CD4-positive, alpha-beta T cell treated with Interferon alpha-2 for 1 hour (primary cell): ENCODE measurements at places on chromosomes 7 and 10.

GRCh38 chr10:75209086-75209920, 1.3 kb upstream of the VDAC2 start:
- DNase-seq: no peak

DNA sequence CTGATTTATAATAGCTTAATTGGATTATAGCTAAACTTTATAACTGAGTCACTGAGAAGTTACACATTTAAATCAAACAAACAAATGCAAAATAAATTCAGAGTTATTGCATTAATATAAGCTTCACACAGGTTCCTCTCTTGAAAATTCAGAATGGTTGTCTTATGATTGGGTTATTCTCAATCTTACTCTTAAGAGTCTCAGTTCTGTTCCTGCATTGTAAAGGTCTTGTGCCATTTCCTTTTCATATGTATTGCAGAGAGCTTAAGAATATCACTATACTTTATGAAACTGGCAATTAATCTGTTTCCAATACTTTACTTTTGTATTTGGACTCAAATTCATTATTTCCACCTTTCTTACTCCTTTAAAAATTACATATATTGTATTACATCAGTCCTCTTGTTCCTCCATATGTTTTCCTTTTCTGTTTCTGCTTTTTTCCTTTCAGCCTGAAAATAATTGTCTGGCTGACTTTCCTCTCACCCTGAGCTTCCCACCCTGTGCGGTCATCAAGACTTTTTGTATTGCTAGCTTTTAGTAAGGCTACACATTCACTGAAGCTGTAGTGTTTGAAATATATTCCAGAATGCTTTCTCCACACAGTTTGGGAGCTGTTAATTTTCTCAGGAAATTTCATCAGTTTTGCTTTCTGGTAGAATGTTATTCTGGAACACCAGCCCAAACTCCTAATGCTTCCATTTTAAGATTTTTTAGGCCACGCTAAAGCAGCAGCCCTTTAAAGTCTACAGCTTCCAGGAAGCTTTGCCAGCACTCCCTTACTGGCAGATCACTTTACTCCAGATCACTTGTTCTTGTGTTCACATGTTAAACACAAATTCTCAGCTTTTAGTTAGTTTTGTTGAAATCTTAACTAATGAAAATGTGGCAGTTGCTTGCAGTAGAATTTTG, 139.4 kb downstream of the KCND2 start:
- DNase-seq: no peak

DNA sequence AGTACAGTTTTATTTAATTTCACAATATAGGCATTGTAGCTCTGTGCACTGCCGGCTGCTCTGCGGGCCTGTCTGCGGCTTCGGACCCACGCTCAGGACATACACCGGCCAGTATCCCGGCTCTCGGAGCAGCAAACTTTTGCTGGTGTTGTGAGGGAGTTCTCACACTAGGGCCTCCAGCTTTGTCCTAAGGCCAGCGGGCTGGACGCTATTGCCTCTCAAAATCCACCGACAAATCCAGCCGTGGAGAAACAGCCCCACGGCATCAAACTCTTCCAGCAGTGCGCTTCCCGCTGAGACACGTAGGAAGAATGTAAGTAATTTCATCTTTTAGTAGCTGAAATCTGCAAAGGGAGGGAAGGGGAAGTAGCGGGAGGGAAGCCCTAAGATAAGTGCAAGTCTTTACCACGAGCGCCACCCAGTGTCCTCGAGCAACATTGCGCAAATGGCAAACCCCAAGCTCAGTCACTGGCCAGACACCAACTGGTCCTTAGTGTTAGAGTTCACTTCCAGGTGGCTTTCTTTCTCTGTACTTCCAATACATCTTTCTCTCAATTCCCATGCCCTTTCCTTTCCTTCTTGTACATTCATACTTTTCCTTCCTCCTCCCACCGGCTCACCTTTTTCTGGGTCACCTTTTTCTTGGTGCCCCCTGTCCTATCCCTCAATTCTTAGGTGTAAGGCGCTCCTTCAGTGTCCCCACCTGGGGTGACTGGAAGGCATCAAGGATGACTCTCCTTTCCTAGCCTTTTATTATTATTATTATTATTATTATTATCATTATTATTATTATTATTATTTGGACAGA, 3.0 kb upstream of the DLX5 start:
- peak; percentile 61 for DNase-seq

DNA sequence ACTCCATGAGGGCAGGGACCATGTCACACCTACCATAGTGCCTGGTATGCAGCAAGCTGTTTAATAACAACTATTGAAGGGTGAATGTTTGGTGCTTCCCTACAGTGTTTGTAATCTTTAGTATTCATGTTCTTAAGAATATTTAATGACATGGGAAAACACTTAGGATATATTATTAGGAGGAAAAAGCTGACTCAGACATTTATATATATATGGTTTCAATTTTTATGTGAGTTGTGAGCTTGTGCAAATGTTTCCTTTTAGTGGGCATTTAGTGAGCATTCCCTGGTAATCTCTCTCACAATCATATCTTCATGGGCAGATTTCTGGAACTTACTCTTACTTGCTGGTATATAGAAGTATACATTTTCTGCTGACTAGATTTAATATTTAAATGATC, 359.1 kb downstream of the EXOC4 start:
- DNase-seq: no peak

GRCh38 chr7:77788327-77788902, 9.8 kb downstream of the TMEM60 start:
- no peak for DNase-seq

- DNase-seq: no peak
These were observed 54.8 kb downstream of the MINDY3 start for GRCh38 chr10:15805395-15806058.

DNA sequence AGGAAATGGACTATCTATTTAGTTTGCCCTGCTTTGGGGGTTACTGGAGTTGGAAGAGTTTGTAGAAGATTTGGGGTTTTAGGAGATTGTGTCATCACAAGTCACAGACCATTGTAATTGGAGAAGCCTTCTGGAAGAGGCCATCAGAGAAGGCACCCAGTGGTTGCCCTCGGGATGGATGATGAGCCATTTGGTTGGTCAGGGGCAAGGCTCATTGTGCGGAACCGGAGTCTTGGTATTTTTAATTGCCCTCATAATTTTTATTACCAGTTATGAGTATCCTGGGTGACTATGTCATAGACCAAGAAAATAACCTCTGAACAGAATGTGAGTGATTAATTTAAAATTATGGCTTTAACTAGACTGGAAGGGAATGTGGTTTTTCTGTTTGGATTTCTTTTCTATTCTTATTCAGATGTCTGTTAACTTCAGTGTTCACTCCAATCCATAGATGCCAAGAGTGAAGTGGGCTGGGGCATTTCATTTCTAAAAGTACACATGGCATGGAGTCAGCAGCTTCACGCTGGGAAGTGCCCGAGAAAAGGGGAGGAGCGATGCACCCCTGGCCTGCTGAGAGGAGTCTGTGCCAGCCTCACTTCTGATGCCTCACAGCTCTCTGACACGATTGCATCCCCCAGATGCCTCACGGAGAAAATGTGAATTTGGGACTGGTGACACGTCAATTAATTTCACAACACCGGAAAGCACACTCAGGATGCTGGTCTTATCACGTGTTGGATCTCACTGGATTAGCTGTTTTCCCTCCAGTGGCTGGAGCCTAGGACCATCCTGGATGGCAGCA, 225.6 kb upstream of the IGFBP3 start:
- no peak for DNase-seq
